Left lung (tissue), 14 donors: ENCODE measurements at places on chromosomes 3 and 15. TPM values are rescaled to one million over a fixed set of nuclear protein-coding genes. Genes with fewer than 3 reads are reported as not detected.

DNA sequence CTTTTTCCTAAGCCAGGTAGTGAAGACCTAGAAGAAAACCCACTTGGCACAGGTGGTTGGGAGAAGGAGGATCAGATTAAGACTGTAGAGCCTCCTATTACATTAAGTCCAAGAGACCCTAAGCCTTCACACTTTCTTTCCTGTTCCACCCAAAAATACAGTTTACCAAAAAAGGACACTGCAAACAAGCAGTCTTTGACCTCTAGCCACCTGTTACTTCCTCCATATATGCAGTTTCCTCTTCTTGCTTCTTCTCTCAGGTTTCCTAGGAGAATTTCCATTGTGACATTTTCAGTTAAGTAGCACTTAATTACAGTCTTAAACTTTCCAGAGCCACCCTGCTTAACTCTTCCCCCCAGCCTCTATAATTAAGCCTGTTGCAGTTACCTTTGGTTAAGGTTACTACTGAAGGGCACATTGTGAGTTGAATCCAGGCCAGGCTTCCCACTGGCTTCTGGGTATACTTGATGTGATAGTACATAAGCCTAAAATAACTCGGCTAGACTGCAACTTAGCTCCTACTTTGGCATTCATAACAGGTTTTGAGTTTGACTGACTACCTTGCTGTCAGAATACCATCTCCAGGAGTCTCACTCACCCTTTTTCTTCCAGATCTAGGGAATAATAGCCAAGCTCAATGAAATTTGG, 114.2 kb upstream of the UMPS start:
- DNase-seq, result no peak

GRCh38 chr15:57415602-57416001, 39.3 kb downstream of the CGNL1 start:
- DNase-seq, result no peak

DNA sequence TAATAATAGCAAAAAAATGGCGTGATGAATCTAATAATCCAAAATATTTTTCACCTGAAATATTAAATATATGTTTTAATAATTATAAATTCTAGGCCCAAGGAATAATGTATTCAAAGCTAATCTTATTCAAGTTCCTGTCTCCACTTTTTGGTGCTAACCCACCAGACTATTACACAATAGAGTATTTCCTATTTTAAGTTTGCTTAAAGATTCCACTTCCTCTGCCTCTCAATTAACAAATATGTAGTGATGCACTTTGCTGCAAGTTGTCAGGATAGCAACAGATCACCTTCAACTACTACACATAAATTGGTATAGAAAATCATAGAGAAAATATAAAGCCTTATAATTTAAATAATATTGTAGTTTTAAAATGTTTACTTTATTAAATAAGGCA, 467.5 kb downstream of the C3orf38 start:
- DNase-seq, result no peak

DNA sequence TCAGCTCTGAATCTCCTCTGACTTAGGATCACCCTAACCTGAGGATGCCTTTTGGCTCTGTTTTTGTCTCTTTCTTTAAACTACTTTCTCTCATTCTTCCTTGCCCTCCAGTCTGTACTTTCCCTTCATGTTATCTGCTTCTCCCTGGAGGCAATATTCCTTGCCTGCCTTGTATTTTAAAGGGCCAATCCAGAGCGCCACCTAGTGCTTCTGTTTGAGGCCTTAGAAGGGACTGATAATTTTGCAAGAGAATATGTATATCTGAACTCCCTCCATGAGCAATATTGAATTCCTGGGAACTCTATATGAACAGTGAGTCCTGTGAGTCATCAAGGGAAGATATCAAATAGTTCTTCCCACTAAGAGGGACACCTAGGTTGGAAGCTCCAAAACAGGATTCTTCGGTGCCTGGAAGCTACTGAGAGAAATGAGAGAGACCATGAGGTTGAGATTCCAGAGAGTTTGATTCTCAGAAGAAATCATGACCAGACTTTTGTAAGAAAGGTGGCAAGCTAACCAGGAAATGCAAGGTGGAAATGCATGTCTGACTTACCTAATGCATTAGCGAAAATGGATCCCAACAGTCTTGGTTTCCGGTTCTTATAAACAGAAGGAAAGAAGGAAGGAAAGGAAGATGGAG, 203.8 kb upstream of the CD96 start:
- peak; percentile 69 for DNase-seq

DNA sequence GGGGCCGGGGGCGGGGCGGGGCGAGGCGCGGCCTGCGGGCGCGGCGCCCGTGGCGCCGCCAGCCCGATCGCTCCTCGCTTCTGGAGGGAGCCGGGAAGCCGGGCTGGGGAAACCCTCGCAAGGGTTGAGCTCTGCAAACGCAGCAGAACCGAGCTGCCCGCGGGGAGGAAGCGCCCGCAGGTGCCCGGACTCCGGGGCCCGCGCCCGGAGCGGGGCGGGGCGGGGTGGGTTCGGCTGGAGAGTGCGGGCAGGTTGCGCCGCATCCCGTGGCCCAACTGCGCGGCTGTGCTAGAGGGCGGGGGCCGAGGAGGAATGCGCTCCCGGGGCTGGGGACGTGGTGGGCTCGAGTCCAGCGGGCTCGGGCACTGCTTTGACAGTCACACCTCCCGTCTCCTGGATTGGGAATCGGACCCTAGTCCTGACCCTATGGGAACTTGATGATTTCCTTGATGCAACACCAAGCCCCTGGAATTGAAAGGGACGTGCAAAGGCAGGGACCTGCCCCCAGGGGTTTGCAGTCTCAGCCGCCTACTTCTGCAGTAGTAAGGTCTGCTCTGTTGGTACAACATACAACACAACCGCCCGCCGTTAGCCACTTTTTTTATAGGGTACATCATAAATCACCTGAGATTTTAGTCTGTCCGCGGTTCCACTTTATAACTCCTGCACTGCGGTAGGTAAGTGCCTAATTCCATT, 34.3 kb downstream of the ZBTB38 start:
- DNase-seq, result peak; percentile 92

DNA sequence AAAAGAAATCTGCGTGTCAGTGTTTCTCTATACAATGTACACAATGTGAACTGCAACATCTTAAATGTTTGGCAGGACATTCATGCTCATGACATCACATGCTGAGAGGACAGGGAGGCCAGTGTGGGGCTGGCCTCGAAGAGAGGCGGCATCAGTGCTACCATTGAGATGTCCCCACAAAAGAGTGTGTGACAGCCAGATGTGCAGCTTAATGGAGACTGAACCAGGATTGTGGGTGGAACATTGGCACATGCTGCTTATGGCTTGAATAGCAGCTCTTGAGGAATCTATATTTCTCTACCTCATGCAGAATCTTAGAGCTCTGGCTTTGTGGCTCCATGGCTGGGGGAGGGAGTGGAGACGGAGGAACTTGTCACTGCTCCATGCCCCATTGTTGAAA, 18.5 kb downstream of the CLDN11 start:
- DNase-seq, result no peak

- DNase-seq, result no peak
Measured at GRCh38 chr3:30141178-30141581, 465.2 kb upstream of the TGFBR2 start.

DNA sequence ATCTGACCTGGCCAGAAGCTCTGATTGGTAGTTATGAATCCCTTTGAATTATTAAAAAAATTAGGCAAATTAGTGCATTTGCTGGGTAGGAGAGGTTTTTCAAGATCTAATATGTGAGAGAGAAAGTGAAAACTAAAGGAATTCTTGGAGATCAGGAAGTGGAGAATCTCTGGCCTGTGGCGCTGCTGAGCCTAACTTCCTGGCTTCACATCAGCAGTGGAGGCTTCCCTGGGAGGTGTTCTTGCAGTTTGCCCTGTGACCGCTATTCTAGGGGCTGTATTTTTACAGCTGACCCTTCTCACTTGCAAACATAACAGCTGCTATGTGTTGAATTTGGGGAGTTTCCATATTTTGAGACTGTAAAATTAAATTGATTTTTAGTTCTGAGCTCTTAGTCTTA, 166.4 kb downstream of the ATG7 start:
- peak; percentile 19 for DNase-seq

- DNase-seq, result no peak
Measured at GRCh38 chr15:57476533-57476975, 100.2 kb downstream of the CGNL1 start.

GRCh38 chr3:29279806-29280205, 1.1 kb upstream of the RBMS3 start:
- DNase-seq, result no peak

DNA sequence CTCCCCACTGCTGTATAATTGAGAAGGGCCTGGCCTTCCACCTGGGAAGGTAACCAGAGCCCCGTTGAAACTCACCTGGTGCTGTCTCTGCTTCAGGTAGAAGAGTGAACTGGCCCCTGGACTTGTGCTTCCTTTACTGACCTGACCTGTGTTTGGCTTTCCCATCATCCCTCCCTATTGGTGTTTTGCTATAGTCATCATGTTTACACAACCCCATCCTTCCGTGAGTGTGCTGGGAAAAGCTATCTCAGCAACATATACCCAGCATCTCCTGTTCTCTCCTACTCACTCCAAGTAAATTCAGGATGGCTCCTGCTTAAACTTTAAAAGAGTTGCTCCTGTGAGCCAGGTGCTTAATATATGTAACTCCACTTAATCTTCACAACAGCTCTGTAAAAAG, 77.2 kb upstream of the TSC22D2 start:
- no peak for DNase-seq

- no peak for DNase-seq
Measured at GRCh38 chr3:181264486-181264885, 274.9 kb upstream of the DNAJC19 start.

DNA sequence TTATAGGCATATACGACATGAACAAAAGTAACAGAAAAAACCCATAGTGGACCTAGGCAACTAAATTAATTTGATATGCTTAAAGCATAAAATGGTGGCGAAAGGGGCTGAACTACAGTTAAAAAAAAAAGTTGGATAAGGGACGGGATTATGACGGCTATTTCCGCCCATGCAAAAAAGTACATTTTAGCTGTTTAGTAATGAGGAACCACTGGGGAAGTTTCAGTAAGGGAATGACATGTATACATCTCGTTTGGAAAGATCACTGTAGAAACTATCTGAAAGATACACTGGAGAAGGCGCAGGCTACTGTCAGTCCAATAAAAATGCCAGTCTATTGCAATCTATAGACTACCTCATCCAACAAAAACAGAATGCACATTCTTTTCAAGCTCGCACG, 65.6 kb downstream of the ZNF148 start:
- no peak for DNase-seq

DNA sequence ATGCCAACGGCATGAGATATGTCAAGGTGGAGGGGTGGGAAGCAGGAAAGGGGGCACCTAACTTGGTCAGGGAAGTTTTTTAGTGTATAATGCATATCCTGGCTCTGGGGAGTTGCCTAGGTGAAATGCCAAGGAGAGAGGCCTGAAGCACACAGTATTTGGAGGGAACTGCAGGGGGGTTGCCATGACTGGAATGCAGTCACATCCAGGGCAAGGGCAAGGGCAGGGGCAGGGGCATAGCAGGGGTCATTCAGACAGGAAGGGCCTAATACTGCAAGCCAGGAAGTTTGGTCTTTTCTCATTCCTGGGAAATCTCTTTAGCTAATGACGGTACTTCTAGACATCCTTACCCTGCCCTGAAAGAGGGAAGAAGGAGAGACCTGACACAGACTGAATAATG, 60.5 kb downstream of the MYRIP start:
- no peak for DNase-seq

GRCh38 chr3:152379415-152380042, 110.8 kb downstream of the MBNL1 start:
- DNase-seq, result no peak

DNA sequence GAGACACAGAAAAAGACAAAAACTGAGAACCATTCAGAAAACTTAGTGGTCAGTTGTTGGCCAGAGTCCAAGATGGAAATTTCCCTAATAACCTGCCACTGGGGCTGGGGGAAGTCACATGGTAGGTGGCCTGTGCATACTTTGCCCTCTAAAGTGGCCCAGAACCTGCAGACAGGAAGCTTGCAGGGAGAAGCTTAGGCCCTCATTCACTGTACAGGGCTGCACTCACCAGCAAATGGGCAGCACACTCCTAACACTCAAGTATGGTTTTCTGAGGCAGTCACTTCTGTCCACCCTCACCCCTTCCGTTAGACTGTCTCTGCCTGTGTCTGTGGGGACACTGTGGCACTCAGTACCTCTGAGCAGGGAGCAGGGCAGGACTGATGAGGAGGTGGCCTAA, 14.5 kb upstream of the RNU6-1 start:
- DNase-seq, result no peak

DNA sequence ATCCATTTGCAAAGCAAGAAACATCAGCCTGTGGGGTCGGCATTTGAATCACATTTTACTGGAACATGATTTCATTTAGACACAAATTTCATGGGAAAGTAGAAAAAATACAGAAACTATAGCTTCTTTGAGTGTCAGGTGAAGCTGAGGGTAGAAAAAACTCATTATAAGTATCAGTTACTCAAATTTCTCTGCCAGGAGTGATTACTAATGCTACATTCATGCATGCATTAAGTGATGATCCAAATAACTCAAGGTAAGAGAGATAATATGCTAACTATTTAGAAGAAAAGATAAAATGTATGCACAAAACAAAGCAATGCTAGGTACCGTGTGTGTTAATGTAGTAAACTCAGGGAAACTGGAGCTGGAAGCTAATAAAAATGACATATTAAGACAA, 406.0 kb downstream of the GAP43 start:
- no peak for DNase-seq

DNA sequence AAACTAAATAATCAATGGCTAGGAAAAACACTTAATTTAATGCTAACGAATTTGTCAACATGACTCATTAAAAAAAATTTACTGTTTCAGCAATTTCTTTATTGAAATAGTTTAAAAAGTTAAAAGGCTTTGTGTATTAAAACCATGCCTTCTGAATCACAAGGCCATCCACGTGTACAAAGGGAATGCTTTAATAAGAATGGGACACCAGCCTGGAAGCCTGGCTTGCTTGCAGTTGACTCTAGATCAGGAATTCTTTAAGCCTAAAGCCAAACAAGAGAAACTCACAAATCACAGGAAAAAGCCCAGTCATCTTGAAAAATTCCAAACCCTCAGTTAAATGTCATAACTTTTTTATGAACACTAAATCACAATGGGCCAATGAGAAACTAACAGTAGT, 137.6 kb downstream of the PEAK1 start:
- DNase-seq, result no peak

GRCh38 chr3:62370112-62370857, 3.1 kb downstream of the FEZF2 start:
- no peak for DNase-seq

GRCh38 chr3:107241217-107241616, 136.0 kb upstream of the CCDC54 start:
- peak; percentile 68 for DNase-seq

Gene CSTA
- polyA plus RNA-seq, result 0.79 TPM

Gene RHOV
- 0.31 TPM for polyA plus RNA-seq

Gene OIP5
- polyA plus RNA-seq, result 8.7 TPM

Gene MAGEL2
- polyA plus RNA-seq, result 5.1 TPM

Gene CAMK1
- 20.9 TPM for polyA plus RNA-seq

Gene HES1
- polyA plus RNA-seq, result 130 TPM

Gene FAM174B
- polyA plus RNA-seq, result 46.9 TPM

Gene TMEM212
- polyA plus RNA-seq, result 0.73 TPM

Gene PLSCR5
- not detected for polyA plus RNA-seq

Gene SLC27A2
- polyA plus RNA-seq, result 4.2 TPM
